ENCODE measurements at places on chromosomes 7 and 10.
A peak's percentile ranks its signal among the peaks of the same experiment; 100 is the strongest.

GRCh38 chr10:47030191-47030703 lies 119.0 kb downstream of the PTPN20 start:
- no peak for DNase-seq

GRCh38 chr7:32500922-32501341 lies 5.6 kb downstream of the AVL9 start:
- DNase-seq, result peak; percentile 76

DNA sequence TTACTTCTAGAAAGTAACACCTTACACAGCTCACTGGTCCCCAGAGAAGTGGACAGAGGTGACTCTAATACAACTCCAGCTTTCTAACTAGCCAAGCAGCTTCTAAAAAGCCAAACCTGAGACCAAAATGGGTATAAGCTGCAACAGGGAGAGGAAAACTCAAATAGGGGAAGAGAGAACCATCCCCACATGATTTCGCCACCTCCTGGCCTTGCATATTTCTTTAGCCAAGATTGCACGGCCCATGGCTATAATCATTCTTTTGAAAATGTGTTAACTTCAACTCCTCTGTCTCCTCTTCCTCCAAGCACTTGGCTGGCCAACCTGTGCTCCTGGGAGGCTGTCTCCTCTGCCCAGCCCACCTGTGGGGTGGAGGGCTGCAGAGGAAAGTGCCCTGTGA lies 28.7 kb downstream of the NUP42 start:
- DNase-seq, result no peak

DNA sequence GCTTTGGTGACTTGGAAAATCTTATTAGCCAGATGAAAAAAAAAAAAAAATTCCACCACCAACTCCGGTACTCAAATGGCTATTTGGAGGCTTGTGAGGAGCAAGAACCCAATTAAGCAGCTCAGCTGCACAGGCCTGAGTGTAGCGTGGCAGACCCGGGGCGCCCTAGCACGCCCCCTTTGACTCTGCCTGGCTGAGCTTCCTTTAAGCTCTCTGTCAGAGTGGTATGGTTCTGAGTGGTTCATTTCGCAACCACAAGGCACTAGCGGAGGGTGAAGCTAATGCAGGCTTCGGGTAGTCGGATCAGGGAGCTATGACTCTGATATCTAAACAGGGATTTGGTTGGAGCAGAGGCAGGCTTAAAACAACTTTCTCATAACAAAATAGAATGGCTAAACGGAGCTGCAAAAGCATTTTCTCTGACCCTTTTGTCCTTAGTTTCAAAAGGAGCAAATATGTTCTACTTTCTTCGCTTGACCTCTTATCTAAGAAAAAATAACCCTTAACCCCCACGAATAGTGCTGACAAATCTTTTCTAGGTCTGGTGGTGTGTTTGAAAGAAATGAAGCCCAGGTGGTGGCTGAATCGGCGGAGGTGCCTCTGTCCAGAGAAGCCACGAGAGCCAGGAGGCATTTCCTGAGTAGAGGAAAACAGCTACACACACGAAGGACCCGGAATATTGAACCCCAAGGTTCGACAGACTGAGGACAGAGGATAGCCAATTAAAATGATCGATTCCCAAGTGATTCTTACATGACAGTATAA lies 285.4 kb upstream of the GLI3 start:
- peak; percentile 53 for DNase-seq

DNA sequence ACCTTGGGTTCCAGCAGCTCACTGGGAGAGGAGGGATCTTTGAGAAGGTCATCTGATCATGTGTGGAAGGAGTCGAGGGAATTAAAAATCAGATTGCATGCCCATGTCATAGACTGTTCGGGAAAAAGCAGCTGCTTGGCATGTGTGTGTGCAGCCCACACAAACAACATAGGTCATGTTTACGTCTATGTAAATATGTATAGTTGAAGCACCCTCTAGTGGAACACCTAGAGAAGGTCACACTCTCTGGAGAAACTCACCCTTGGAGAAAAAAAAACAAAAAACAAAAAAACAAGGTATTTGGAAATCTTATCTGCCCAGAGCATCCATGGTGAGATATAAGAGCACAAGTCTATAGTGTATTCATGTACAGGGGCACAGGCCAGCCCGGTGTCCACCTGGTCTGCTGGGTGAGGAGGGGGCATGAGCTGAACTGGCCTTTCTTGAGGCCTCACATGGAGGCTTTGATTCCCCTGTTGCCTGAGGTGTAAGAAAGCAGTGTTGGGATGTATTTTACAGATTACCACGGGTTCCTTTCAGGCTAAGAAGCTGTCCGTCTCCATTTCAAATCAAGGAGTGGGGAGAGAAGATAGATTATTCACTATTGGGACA lies 98.0 kb downstream of the NPY start:
- DNase-seq, result peak; percentile 41

DNA sequence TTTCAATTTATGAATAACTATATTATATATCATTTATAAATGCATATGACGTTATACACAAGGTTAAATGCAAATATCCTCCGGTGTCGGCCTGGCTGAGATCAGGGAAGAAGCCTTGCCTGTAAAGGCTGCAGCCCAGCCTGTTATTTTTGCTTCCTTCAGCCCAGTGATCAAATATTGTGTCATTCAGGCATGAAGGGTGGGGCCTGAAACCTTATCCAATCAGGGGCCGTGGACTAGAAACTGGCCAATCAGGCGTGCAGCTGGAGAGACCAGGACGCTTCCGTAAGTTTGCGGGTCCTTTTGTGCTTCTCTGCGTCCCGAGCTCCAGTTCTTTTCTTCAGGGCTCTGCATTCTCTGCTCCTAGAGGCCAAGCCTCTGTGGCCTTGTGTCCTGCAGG lies at the start of gene ZNF722:
Gene ZNF722, plus strand, starts transcription at position 301 of the 400 bp plus-strand sequence. CDS start 113 bp downstream, outside the sequence.
- no peak for DNase-seq

DNA sequence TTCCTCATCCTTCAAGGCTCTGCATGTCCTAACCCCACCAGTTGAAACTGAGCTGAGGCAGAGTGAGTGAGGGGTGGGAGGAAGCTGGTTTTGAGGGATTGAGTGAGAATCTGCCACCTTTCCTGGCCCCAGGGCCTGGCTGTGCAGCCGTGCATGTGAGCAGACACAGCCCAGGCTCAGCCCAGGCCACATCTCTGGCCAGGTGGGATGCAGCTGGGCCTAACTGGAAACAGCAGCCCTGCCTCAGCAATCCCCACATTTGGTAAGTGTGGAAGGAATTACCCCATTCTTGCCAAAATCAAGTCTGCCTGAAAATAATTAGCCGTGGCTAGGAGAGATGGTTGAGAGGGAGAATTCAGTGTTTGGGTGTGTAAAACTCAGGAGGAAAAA lies 116.6 kb downstream of the NEURL1 start:
- no peak for DNase-seq

- no peak for DNase-seq
Measured at GRCh38 chr10:87632454-87632853, 27.2 kb upstream of the PAPSS2 start.

- no peak for DNase-seq
Measured at GRCh38 chr10:7243873-7244272, 167.0 kb downstream of the SFMBT2 start.

- DNase-seq, result no peak
Measured at GRCh38 chr10:18178854-18179483, 38.7 kb downstream of the CACNB2 start.

GRCh38 chr10:8978100-8978499 lies 923.6 kb downstream of the GATA3 start:
- no peak for DNase-seq

- DNase-seq, result no peak
Measured at GRCh38 chr7:149353739-149354504, 91.9 kb downstream of the ZNF783 start.

GRCh38 chr7:27179503-27180430 lies 5.3 kb downstream of the HOXA11 start:
- DNase-seq, result peak; percentile 54

GRCh38 chr7:158487631-158488151 lies 99.9 kb downstream of the PTPRN2 start:
- no peak for DNase-seq

DNA sequence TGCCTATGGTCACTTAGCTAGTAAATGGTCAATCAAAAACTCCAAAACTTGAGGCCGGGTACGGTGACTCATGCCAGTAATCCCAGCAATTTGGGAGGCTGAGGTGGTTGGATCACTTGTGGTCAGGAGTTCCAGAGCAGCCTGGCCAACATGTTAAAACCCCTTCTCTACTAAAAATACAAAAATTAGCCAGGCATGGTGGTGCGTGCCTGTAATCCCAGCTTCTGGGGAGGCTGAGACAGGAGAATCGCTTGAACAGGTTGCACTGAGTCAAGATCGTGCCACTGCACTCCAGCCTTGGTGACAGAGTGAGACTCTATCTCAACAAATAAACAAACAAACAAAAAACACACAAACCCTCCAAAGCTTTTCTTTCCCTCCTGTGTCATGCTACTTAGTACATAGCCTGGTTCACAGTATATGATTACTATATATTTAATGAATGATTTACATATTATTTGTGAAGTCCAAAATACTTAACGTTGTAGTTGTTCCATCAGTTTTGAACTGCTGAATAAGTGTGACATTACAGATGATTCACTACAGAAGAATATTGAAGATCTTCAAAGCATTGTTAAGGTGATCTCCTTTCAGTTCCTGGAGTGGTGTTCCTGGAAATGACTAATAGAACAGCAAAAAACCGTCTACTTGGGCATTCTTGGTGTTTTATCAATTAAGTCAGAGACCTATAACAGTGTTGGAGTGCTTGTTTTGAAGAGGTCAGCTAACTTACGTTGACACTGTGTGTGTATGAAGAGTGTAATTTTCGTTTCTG lies 72.9 kb downstream of the ADK start:
- DNase-seq, result peak; percentile 71

GRCh38 chr10:97584798-97585438 lies 729 bp downstream of the HOGA1 start:
- DNase-seq, result no peak

GRCh38 chr10:70926226-70927000 lies 38.0 kb upstream of the PCBD1 start:
- no peak for DNase-seq

- DNase-seq, result no peak
Measured at GRCh38 chr7:93352881-93353280, 120.7 kb downstream of the VPS50 start.

GRCh38 chr10:129709627-129710509 lies 242.8 kb downstream of the MGMT start:
- no peak for DNase-seq

GRCh38 chr10:22319547-22319979 lies 1.3 kb upstream of the BMI1 start:
- DNase-seq, result no peak

GRCh38 chr7:157497367-157497743 lies 160.6 kb downstream of the DNAJB6 start:
- no peak for DNase-seq

DNA sequence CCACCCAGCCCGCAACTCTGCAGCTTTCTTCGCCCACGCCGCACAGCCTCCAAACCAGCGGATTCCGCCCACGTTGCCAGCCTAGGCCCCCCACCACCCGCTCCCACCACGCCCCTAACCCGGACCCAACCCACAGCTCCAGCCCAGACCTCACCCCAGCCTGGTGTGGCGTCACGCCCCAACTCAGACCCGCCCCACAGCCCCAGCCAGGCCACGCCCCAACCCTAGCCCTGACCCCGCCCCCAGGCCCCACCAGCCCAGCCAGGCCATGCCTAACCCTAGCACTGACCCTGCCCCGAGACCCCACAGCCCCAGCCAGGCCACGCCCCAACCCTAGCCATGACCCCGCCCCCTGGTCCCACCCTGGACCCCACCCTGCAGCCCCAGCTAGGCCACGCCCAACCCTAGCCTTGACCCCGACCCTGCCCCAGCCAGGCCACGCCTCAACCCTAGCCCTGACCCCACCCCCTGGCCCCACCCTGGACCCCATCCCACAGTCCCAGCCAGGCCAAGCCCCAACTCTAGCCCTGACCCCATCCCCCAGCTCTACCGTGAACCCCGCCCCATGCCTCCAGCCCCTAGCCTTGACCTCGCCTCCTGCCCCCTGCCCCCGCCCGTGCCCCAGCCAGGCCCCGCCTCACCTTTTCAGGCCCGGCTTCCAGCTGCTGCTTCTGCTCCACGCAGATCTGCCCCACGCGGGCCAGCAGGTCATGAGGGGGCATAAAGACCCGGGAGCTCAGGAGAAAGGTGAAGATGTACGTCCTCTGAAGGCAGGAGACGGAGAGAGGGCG lies 64.0 kb downstream of the RASGEF1A start:
- DNase-seq, result peak; percentile 31

GRCh38 chr10:33719005-33719703 lies 384.7 kb upstream of the NRP1 start:
- no peak for DNase-seq

DNA sequence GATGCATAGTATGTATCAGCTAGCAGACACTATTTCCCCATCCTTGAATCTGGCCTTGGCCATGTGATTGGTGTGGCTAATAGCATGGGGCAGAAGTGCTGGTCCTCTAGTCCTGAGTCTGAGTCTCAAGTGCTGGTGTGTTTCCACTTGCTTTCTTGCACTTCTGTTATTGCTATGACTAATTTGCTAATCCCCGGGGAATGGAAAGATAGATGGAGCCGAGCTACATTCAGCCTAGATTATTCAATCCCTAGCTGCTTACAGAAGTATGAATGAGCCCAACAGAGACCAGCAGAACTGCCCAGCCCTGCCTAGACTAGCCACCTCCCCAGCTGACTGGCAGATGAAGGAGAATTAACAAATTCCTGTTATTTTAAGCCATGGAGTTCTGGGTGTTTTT lies 53.2 kb upstream of the SYPL1 start:
- peak; percentile 15 for DNase-seq

GRCh38 chr10:58431903-58432302 lies 46.7 kb downstream of the TFAM start:
- peak; percentile 32 for DNase-seq

DNA sequence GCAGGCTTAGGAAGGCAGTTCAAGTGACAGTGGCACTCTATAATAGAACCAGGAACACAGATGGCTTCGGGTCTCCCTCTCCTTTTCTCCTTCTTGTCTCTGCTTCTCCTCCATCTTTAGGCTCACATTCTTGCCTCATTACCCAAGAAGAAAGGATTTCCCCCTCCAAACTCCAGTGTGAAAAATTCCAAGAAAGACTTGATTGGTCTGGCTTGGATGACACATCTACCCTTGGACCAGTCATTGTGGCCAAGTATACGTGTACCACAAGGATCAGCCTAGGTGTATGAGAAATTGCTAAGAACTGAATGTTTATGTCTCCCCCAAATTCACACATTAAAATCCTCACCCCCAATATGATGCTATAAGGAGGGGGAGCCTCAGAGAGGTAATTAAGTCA lies 53.9 kb downstream of the PRTFDC1 start:
- no peak for DNase-seq

DNA sequence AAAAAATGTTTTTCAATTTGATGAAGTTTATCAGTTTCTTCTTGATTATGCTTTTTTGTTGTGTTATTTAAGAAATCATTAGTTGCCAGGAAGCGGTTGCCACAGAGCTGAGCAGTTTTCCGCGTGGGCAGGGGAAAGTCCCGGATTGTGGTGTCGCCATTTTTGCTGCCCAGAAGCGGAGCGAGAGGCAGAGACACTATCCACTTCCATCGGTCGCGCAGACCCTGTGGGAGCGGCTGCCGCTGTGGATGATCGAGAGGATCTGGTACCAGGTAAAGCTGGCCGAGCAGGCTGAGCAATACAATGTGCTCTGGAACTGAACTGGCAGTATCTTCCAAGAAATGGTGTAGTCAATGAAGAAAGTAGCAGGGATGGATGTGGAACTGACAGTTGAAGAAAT lies 119.8 kb downstream of the ZNF736 start:
- no peak for DNase-seq
